ENCODE measurements at places on chromosomes 6 and 20.

GRCh38 chr6:36716476-36717093 is 19.0 kb downstream of the RAB44 start:
- no peak for DNase-seq

- DNase-seq = no peak
These were observed 124.3 kb upstream of the CNR1 start for GRCh38 chr6:88290411-88290810.

DNA sequence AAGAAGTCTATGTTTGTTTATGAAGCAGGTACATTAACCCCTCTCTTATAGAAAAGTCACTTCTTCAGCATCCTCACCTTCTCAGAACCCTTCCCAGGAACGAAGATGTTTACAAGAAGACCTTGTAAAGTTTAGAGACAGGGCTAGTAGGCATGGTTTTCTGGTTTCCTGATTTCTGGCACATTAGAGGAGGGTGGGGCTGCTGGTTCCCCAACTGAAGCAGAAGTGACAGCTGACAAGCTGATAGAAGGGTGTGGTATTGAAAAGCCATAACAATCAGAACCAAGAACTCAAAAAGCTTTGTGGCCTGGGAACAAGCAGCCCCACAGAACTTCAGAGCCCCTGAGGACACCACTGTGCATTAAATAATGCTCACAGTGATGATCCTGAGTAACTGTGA is 91.2 kb downstream of the RTN4IP1 start:
- DNase-seq = no peak

- no peak for DNase-seq
These were observed 25.8 kb upstream of the INSM1 start for GRCh38 chr20:20342066-20342465.

- no peak for DNase-seq
These were observed 44.7 kb upstream of the PCMTD2 start for GRCh38 chr20:64210656-64211369.

GRCh38 chr6:116461932-116462885 is 1.0 kb downstream of the CALHM6 start:
- DNase-seq = peak; percentile 48

DNA sequence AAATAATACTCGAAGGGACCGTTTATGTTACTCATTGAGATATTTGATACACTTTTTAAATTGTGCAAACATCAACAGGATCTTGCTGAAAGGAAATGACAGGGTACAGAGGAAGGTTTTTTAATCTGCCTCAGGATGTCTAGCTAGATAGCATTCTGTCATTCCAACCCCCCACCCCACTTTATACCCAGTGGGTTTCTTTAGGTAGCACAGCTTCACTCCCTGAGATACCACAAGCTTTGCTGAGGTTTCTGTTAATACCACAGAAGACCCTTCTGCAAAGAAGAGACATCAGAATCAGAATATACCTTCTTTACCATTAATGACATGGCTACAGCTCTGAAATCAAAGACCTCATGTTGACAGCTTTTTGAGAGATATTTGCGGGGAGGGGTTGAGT is 1.3 kb downstream of the PHACTR2 start:
- DNase-seq = no peak

GRCh38 chr6:44042261-44042988 is 84.8 kb downstream of the MRPL14 start:
- no peak for DNase-seq

DNA sequence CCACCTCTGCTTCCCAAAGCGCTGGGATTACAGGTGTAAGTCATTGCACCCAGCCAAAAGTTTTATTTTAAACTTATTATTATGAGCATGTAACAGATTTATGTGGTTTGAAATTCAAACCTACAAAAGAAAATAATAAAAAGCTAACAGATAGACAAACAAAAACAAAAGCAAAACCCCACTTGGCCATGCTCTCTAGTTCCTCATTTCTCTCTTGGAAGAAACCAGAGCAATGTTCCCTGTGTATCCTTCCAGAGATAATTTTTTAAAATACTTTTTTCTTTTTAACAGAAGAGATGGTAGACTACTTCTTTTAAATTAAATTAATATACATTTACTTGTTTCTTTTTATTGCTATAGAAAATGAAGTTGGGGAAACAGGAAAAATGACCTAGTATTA is 28.0 kb upstream of the SLC17A3 start:
- no peak for DNase-seq

GRCh38 chr6:6332811-6333244 is 12.4 kb upstream of the F13A1 start:
- no peak for DNase-seq

DNA sequence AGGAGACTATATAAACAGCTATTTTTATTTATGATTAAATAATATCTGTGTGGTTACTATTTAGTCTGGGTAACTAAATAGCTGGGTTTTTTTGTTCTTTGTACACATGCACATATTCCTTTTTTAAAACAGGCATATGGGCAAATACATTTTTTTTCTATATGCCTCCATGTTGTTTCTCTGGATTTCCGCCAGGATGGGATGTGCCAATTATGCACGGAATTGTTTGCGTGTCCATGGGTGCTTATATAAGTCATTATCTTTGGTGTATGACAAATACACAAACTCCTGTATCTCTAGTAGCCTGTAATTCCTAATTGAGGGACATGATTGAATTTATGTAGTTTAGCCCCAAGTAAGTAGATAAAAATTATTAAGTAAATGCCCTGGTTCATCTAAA is 226.9 kb downstream of the BCKDHB start:
- no peak for DNase-seq

DNA sequence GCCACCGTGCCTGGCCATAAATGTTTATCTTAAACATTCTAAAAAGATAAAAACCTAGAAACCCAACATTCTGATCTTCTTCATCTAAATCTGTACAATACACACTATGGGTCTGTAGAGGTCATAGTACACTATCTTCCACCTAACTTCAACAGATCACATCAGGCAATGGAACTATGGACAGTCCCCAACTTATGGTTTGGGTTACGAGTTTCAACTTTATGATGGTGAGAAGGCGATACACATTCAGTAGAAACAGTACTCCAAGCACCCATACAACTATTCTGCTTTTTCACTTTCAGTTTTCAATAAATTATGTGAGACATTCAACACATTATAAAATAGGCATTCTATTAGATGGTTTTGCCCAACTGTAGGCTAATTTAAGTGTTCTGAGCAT is 23.1 kb downstream of the FKBP5 start:
- no peak for DNase-seq

DNA sequence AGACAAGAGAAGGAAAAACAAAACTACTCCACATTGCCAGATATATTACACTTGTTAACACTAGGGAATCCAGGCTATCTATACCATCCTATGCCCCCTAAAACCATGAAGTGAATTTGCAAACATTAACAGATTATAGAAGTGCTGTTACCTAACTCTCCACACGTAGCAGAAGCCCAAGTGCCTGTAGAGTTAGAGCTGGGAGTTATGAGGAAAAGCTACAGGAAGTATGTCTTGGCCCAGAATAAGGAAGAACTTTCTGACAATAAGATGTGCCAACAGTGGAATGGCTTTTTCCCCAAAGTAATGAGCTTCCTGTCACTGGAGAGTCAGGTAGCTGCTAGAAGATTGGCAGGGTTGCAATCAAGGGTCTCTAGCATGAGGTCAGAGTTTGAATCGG is 32.5 kb downstream of the ADGRG6 start:
- no peak for DNase-seq

GRCh38 chr6:35085359-35086281 is 55.5 kb downstream of the TCP11 start:
- no peak for DNase-seq

- DNase-seq = no peak
These were observed 1.2 kb downstream of the ZFAND3 start for GRCh38 chr6:37820718-37821079.

- DNase-seq = no peak
These were observed 19.4 kb downstream of the CRYBG1 start for GRCh38 chr6:106379951-106380350.

GRCh38 chr6:145272246-145272645 is 463.1 kb downstream of the EPM2A start:
- DNase-seq = no peak

DNA sequence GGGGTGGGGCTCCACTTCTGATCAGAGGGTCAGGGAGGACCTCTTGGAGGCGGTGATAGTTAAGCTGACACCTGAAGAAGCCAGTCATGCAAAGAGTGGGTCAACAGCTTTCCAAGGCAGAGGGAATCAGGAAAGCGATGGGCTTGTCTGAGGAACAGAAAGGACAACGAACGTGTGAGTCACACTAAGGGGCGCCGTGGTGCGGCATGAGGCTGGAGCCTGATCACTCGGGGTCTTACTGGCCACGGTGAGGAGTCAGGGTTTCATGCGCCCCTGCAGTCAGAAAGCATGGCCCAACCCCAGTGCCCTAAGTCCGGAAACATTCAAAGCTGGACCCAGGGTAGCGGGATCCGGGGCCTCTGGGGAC is 50.6 kb upstream of the SLC32A1 start:
- peak; percentile 33 for DNase-seq

- DNase-seq = no peak
These were observed 306.1 kb upstream of the FLRT3 start for GRCh38 chr20:14643556-14643955.

DNA sequence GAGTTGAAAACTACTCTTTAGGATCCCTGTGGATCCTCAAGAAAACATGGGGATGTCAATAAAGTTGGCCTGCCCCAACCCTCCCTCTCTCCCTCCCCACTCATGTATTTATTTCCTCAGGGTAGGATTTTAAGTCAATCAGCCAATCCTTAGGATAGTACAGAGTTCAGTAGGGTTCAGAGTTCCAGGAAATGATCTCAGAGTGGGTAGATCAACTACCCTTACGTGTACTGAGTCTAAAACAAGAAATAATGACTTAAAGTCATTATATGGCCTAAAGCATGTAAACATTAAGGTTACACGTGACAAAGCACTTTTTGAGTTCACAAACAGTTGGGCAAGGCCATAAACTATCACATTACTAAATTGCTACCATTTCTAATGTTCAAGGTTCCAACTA is 47.2 kb upstream of the REV3L start:
- DNase-seq = no peak

- no peak for DNase-seq
These were observed 227.1 kb downstream of the HACE1 start for GRCh38 chr6:104632588-104632987.

- DNase-seq = no peak
These were observed 126.5 kb upstream of the RIPOR2 start for GRCh38 chr6:25062070-25062811.

- DNase-seq = no peak
These were observed 69.0 kb downstream of the CEP57L1 start for GRCh38 chr6:109164331-109164730.

GRCh38 chr6:109165392-109165974 is 70.2 kb downstream of the CEP57L1 start:
- peak; percentile 11 for DNase-seq

GRCh38 chr6:127249621-127250020 is 17.0 kb upstream of the RNF146 start:
- DNase-seq = no peak

GRCh38 chr6:107345393-107345792 is 114.0 kb downstream of the PDSS2 start:
- DNase-seq = no peak

GRCh38 chr6:13012296-13012695 is 295.7 kb downstream of the PHACTR1 start:
- DNase-seq = no peak

- no peak for DNase-seq
These were observed 189.7 kb downstream of the EDN1 start for GRCh38 chr6:12479881-12480280.

DNA sequence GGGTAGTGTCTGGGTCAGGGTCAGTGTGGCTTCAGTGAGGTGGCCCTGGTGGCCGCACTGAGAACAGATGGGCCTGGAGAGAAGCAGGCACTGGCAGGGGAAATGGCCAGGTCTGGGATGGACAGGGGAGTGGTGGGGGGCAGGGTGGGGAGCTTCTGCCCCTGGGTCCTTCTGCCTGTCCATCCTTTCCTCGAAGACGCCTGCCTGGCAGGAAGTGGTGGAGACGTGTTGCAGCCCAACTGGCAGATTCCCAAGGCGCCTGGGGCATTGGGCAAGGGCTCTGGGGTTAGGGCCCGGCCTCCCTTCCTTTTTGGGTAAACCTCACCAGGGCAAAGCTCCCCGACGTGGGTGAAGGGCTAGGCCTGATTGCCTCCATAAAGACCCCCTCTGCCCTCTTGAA is 10.4 kb downstream of the SRC start:
- DNase-seq = no peak

Data from endothelial cell (in vitro differentiated cells).